ENCODE measurements at places on chromosomes 12 and 14.

DNA sequence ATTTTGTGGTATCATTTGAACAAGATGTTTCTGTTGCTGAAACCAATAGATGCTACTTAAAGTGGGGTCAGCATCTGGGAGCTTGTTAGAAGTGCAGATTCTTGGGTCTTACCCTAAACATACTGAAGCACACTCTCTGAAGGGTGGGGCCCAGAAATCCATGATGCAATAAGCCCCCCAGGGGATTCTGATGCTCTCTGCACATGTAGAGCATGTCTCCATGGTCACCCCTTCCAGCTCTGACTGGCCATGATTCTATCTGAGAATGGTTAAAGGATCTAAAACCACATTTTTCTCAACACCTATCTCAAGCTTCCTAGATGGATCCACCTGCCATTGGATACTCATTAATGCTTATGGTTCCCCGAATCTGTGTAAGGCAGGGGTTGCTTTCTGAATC lies 20.4 kb downstream of the JDP2 start:
- DNase-seq: no peak

GRCh38 chr12:70648191-70648590 lies 11.0 kb upstream of the PTPRB start:
- no peak for DNase-seq

DNA sequence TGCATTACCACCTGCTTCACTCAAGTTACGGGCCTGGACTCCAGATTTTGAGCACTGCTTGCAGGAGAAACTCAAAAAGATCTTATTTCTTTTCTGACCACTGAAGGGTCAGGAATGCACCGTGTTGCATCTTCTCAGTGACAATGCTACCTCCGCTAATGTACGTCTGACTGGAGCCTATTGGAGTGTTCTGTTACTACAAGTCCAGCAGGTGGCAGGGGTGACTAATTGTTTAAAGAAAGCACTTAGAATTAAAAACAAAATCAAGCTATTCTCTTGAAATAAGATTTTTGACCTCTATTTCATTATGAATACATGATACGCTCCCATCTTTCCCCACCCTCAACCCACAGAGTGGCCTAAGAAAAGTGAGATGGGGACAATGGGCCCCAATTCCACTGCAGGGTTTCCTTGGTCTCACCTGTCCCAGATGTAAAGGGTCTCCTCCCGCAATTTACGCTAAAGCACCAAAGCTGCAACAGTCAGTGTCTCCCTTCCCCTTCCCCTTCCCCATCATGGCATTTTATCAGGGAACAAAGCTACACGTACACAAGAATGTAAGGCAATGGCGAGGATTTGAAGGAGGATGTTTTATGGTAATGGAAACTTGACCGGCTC lies 2.2 kb downstream of the TBPL2 start:
- DNase-seq: no peak

DNA sequence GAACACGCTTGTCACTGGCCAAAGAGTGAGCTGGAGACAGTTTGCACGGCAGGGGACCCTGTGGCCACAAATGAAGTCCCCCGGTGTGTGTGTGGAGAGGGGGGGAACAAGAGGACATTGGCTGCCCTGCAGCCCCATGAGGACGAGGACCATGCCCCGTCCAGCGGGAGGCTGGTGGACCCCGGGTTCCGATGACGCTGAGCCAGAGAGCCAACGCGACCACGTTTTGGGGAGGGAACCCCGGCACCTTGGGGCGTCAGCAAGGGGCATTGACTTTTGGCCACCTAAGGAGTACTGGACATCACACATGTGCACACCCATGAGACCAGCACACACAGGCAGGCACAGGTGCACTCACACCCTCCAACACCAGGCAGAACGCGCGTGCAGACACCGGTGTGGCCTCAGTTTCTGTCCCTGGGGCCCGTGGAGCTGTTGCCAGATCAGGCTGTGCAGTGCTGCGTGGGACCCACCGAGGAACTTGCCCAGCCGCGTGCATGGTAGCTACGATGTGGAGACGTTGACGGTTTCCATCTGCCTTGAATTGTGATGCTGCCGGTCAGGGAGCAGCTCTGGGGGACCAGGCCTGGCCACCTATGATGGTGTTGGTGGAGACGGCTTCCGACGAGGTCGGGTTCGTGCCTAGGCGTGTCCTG lies 26.5 kb downstream of the NOC4L start:
- no peak for DNase-seq

- no peak for DNase-seq
These were observed 1.4 kb upstream of the GARIN2 start for GRCh38 chr14:67187826-67188225.

DNA sequence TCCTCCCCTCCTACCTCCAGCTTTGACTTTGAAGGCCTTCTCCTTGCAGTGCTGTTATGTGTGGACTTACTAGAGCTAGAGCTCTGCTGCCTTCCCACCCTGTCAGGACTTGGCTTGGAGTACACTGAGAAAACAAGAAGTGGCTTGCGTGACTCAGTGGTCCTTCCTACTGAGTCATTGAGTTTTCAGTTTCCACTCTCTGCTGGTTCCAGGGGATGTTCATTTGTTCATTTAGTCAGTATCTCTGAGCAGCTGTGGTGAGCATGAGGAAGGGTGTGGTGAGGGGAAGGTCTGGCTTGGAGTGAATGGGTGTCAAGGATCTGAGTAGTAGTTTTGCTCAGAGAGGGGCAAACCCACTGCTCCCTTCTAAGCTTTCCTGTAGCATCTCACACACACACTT lies 17.2 kb upstream of the ELK3 start:
- DNase-seq: peak; percentile 76

- DNase-seq: no peak
These were observed 194.0 kb downstream of the ZFP36L1 start for GRCh38 chr14:68598621-68599447.
